ENCODE measurements at places on chromosomes 12 and 14.

- DNase-seq: no peak
Measured at GRCh38 chr14:63949696-63950095, 96.9 kb downstream of the SYNE2 start.

- no peak for DNase-seq
Measured at GRCh38 chr14:44778604-44779003, 183.1 kb downstream of the KLHL28 start.

DNA sequence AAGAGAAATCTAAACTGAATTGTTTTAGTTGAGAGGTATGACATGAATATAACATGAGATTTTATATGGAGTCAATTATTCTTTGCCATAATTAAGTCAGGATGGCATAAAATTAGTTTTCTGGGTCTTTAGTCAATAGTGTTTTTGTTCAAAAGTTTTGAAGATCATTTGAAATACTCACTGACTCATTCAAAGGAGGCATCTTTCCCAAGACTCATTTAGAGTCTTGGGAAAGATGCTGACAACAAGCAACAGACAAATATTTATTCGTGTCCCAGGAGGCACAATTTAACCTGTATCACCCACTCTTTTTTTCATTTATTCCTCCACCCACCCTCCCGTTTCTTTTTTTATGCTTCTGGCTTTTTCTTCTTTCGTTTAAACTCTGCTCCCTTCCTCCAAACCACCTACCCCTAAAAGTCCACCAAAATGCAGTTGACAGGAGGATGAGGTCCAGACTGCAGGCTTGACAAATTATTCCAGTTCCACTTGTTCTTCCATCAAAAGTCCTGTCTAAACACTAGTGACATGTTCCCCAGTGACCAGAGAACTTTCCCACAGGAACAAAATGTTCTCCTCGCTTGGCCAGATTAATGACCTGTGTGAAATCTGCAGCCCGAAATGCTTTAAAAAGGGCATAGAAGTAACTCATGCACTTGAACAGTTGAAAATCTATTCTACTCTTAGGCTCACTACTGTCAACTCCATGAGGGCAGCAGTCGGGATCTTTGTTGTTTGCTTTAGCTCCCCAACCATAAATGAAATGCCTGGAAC, 43.3 kb upstream of the CSRP2 start:
- no peak for DNase-seq

GRCh38 chr12:6074979-6075585, 49.4 kb downstream of the VWF start:
- DNase-seq: no peak

GRCh38 chr12:11561411-11561810, 88.1 kb upstream of the ETV6 start:
- DNase-seq: no peak

GRCh38 chr14:42378274-42378673, 771.6 kb downstream of the LRFN5 start:
- no peak for DNase-seq

GRCh38 chr12:116880817-116881324, 370 bp downstream of the HRK start:
- no peak for DNase-seq

GRCh38 chr12:79451978-79452377, 238.8 kb downstream of the PAWR start:
- no peak for DNase-seq

DNA sequence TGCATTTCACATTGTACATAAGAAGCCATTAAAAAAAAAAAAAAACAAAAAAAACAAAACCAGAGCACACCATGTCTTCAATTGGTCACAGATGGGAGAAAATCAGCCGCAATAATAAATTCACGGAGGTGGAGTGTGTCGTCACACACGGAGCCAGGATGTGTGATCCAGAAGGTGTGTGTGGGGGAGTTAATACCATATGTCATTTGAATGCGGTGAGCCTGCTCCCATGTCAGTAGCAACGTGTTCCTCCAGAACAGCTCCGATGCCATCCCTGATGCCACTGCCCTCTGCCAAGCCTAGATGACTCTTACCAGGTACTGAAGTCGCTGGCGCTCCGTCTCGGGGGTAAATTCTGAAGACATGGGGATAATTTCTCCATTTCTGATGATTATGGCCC, 197.8 kb downstream of the PPM1H start:
- DNase-seq: no peak

Data from DND-41 (cell line).